ENCODE measurements at places on chromosomes 2 and 18. TPM values are rescaled to one million over a fixed set of nuclear protein-coding genes. Genes with fewer than 3 reads are reported as not detected.

The FBXO15 gene
- total RNA-seq, result 7.5 TPM

DNA sequence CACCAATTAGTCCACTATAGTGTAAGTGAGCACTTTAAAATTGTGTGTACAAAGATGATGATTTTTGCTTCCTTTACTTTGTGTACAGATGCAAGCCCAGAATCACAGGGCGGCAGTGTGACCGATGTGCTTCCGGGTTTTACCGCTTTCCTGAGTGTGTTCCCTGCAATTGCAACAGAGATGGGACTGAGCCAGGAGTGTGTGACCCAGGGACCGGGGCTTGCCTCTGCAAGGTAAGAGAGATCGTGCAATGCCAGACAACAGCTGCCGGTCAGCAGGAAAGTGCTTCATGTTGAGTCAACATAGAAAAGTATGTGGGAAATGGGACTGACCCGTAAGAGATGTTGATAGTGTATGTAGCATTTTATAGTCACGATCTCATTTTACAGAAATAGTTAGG is 156.8 kb upstream of the TTC39C start:
- DNase-seq, result no peak

The FOSL2 gene
- total RNA-seq, result 151 TPM

DNA sequence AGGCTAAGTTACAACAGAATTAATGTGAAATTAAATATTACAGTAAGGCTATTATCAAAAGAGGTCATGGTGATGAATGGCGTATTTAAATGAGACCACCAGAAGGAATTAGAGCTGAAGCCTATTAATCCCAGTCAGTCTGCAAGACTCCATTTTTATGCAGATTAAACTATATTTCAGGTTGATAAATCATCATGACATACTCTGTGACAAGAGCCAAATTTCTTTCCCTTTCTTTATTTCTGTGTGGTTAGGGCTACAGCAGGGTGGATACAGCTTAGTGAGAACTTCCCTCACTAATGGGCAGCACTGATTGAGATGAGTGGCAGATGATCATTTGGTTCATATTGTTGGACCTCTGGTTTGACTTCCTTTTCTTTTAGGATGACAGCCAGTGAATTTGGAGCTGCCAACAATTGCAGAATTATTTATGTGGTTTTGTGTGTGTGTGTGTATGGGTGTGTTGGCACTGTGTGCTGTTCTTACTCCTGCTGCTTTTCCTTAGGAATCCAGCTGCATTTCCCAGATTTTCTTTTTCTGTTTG is 481.3 kb downstream of the PIK3C3 start:
- no peak for DNase-seq

GRCh38 chr2:237147317-237147716 is 61.6 kb downstream of the COPS8 start:
- DNase-seq, result no peak

GRCh38 chr2:190318931-190319554 is 583 bp downstream of the HIBCH start:
- DNase-seq, result no peak

DNA sequence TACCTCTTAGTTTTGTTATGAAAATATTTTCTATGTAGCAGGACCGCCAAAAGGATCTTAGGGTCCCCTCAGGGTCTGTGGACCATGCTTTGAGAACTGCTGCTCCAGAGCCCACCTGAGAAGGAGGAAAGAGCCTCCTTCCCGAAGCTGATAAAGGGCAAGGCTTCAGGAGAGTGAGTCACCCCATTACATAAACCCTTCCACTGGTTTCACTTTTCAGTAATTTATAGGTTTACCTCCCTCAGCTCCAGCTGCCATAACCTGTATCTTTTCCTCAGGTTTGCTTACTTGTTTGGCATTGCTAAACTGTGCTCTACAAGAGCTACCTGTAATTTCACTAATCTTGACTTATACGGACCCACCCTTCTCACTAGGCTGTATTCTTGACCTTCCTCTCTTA is 6.6 kb downstream of the TTLL4 start:
- DNase-seq, result no peak

The SMPD4 gene
- total RNA-seq, result 28.6 TPM

The CLEC4F gene
- not detected for total RNA-seq

The C2orf15 gene
- 1.7 TPM for total RNA-seq

GRCh38 chr2:170177950-170178781 is at the start of gene MYO3B:
Gene MYO3B (plus strand): TSS chr2:170178147. CDS start chr2:170178288, 141 bp downstream.
- no peak for DNase-seq

DNA sequence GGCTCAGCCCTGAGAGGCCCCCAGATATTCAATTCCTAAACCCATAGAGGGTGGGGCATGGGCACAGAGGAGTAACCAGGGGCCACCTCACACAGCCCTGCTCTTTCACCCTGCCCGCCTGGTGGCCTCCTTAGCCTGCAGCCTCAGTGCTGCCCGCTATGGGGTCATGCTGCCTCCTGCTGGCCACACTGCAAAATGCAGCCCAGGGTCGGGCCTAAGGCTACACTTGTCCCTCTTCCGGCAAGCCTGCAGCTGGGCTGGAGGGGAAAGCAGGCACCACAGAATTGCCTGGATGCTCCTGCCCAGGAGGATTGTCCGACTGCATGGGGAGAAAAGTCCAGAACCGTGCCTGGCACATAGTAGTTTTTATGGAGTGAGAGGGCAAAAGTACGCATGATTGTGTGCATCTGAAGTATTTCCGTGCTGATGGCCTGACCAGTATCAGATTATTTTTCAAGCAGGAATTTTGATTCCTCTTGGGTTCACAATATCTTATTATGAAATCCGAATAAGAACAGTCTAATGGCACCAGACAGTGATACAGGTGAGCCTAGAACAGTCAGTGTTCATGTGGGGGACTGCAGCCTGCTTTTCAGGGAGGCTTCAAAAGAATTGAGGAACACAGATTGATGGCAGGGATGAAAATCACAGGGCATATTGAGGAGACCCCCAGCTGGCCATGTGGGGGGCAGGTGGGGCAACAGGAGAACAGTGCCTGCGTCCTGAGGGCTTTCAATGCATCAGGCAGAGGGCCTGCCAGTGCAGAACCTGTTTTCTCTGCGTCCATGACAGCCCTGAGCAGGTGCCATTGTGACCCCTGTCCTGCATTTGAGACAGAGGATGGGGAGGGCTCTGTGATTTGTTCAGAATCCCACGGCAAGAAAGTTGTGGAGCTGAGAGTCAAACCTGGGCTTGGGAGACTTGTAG is 51.2 kb upstream of the ALPP start:
- peak; percentile 52 for DNase-seq

DNA sequence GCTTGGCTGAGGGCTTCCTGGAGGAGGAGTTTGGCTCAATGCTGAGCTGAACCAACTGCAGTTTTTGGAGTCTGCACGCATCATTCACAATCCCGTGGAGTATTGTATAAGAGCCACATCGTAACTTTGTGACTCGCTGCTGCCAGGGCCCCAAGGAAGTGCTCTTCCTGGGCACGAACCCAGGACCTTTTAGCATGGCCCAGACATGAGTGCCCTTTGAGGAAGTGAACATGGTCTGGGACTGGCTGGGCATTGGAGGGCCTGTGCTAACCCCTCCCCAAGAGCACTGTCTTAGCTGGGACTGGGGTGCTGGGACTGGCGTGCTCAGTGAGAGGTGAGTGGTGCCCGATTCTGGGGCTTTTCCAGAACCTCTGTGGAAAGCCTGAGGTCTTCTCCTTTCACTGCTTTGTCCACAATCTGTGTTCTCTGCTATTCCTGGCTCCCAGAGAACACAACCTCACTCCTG is 88.6 kb downstream of the LIPG start:
- DNase-seq, result no peak

The CCDC121 gene
- total RNA-seq, result 10.6 TPM

GRCh38 chr2:178452870-178453269 is 1.7 kb downstream of the PJVK start:
- no peak for DNase-seq

GRCh38 chr2:113105047-113105785 is 22.2 kb upstream of the IL1RN start:
- DNase-seq, result no peak

DNA sequence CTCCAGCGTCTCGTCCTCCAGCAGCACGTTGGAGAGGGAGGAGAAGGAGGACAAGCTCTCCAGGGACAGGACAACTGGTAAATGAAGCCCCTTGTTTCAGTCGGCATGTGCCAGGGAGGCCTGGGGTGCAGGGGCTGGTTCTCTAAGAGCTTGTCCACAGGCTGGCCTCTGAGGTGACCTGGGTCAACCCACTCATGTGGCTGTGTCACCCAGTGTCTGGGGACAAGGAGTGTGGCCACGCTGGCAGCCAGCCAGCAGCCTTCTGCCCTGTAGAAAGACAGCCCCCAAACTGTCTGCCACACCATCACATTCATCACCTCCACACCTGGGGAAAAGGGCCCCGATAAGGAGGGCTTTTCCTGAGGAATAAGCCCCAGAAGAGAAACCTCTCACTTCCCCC is 119.5 kb downstream of the TPGS2 start:
- DNase-seq, result no peak

DNA sequence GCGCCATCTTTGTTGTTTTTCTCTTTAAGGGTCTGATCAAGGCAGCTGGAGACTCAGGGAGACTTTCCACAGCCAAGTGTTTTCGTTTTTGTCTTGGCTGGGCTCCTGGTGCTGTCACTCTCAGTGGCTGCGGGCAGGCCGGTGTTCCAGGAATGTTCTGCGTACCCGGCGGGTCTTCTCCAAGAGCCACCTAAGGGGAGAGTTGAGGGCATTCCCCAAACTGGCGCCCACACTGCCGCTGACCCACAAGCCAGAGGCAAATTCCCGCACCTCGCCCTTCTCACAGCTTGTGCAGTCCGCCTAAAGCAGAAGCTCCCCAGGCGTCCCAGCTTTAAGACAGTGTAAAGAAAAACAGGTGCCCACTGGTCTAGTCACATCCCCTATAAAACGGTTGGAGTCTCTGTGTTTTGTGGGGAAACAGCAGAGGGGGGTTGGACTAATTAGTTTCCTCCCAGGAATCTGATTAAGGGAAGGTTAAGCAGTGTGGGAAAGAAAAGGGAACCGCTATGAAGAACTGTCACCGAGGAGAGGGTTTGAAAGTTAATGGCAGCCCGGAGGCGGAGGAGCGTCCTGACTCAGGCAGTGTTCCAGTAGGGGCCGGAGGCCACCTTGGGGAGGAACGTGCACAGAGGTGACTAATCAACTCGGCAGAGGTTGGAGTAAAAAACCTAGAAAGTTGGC is 224.5 kb downstream of the SLC4A3 start:
- peak; percentile 23 for DNase-seq

DNA sequence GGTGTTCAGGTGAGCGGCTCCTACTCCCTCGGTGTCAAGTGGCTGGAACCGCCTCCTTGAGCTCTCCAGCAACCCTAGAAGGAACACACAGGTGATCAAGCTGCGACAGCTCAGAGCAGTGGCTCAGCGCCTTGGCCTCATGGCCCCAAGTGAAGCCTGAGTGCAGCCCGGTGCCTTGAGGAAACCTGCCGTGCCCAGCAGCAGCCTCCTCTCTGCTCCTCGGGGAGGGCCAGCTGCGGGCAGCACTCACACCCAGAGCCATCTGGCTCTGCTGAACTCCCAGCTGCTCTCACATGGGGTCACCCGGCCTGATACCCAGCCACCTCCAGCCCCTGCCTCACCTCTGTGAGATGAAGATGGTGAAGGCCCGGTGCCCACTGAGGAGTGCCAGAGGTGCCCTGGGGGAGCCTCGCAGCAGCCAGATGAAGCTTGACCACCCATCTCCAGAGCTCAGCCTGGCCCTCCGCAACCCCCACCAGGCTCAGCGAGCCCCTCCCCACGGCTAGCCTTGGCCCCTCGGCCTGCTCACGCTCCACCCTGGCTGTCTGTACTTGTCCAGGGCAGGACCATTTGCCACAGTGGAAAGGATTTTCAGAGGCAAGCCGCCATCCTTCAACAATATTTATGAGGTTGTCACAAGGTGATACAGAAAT is 70.6 kb upstream of the RAB6C start:
- no peak for DNase-seq

All from umbilical cord (tissue), 2 donors.